ENCODE measurements at places on chromosomes 12 and 14.

DNA sequence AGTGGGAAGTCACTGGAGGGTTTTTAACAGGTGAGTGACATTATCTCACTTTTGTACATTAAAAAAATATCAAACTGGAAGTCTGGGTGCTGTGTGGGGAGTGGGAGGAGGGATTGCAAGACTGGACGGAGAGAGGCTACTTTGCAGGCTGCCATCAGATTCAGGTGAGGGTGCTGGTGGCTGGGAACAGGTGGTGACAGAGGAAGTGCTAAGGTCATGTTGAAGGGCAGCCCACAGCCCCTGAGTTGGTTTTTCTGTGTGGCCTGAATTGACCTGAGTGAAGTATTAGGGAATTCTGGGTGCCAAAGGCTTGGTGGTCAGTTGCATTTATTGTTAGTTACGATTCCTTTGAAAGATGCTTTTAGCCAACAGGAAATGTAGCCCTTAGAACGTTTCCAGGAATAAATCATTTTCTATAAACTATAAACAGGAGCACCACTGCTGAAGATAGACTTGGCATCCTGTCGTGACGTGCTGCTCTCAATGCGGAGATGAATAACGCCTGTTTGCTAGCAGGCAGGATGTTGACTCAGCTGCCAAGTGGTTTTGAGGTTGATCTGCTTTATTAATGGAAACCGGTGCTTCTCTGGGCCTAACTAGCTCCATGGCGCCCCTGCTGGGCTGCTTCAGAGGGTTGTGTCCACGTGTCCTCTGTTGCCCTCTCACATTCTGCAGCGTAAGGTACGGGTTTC is 707.5 kb upstream of the TMEM132C start:
- DNase-seq, result peak; percentile 40

DNA sequence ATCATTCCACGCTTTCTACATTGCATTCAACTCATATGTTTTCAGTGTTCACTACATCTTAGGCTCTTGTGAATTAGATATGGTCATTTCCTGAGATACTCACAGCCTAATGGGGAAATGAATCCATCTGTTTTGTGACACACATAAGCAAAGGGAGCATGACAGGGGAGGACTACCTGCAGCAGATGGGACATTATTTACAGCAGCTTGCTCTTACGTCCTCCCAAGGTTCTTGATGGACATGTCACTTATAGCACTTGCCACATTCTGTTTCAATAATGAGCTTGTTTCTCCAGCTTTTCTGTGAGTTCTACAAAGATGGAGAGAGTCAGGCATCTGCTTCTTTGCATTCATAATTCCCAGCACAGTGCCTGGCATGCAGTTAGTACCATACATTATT is 1509.6 kb upstream of the TMEM132C start:
- no peak for DNase-seq

DNA sequence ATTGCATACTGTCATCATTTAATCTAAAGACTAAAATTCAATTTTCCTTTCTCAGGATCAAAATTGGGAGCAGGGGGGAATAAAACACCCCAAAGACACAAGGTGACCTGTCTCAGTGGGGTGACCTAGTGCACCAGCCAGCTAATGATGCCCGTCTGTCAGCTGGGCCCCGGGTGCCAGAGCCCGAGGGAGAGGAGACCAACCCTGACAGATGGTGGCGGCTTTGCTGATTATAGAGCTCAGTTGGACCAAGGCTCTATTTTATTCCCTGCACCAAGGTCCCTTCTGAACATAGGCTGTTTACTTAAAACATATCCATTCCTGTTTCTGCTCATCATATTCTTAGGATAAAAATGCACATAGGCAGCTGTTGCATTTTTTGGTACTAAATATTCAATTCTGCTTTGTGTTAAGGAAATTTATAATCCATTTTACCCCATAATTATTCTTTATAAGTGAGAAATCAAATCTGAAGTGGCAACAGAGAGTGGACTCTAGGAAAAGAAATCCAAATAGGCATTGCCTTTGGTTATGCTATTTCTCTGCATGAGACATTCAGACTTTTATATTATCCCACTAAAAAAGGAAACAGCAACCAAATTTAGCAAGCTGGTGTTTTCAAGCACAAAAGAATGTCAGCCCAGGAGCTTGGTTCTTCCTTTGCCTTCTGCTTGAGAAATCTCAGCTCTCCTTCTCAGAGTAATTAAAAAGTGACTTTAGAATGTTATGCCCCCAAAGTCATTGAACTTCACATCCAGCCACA is 96.8 kb upstream of the IFNG-AS1 start:
- DNase-seq, result no peak

- no peak for DNase-seq
Observed at GRCh38 chr12:96486751-96487613, 2.4 kb upstream of the CFAP54 start.

- DNase-seq, result no peak
Observed at GRCh38 chr14:96254687-96255086, 1.3 kb upstream of the BDKRB1 start.

DNA sequence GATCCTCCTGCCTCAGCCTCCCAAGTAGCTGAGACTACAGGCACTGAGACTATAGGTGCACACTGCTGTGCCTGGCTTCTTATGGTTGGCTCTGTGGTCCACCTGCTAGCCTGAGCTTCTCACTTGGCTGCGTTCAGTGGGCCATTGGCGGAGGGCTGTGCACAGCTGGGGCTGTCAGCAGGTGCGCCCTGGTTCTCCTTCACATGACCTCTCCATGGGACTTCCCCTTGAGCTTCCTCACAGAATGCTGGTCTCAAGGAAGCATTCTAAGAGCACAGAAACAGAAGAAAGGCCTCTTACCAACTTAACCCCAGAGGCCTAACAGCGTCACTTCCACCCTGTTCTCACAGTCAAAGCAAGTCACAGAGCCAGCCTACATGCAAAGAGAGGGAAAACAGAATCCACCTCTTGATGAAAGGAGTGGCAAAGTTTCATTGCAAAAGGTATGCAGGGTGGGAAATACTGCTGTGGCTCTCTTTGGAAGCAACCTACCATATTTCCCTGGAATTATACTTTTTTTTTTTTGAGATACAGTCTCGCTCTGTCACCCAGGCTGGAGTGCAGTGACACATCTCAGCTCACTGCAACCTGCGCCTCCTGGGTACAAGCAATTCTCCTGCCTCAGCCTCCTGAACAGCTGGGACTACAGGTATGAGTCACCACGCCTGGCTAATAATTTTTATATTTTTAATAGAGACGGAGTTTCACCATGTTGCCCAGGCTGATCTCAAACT is 9.3 kb downstream of the RILPL2 start:
- DNase-seq, result peak; percentile 77

DNA sequence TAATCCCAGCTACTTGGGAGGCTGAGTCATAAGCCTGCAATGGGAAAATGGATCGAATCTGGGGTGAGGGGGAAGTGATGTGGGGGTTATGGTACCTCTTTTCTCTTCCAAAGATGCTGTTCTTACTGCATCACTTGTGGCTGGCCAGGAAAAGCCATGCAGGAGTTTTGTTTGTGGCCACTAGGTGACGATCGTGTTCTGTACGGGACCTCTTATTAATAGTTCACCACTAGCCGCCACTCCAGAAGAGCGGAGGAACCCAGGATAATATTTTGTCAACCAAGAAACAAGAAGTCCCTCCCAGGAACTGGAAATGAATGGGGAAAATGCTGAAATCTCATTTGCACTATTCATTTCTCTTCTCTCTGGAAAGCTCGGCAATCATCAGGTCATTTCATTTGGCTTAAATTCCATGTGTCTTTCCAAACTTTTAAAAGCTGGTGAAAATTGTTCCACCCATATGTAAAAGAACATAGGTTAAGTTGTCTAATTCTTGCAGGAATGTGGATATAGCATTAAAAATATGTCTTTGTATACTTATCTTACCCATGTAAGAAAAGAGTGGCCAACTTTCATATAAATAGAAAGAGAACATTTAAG is 8.9 kb downstream of the GPR65 start:
- DNase-seq, result peak; percentile 68

- DNase-seq, result peak; percentile 81
Observed at GRCh38 chr12:69470189-69471075, at the start of gene FRS2. FRS2 (plus strand) TSS chr12:69470388; CDS start chr12:69569031, 98,643 bp downstream.

DNA sequence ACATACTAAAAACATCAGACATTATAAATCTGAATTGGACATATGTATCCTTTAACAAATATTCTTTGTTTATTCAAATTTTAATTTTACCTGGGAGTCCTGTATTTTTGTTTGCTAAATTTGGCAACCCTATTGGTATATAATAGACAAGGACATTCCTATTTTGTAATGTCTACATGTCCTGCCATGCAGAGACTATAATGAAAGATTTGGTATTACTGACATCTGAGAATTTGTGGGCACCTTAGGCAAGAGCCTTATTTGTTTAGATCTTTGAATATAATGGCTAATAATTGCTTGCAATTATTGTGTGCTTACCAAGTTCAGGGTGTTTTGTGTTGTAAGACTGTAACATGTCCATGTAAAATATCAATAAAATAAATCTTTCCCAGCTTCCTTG is 334.4 kb downstream of the KCNH5 start:
- no peak for DNase-seq

- DNase-seq, result no peak
Observed at GRCh38 chr12:114967151-114967550, 283.2 kb upstream of the TBX3 start.

DNA sequence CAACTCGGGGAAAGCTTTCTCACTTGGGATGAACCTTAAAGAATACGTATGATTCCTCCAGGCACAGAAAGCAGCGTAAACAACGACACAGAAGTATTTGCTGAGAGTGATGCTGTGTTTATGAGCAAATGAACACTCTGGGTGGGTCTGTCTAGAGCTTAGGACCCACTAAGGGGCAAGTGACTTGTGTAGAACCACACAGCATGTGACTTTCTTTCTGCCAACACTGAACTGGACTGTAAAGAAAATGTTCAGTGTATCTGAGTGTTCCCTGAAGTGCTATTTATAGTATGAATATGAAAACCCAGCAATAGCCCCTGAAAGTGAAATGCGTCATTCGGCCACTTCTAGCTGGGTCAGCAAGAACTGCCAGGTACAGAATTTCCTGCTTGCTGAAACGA is 78.5 kb downstream of the ST8SIA1 start:
- no peak for DNase-seq

- DNase-seq, result no peak
Observed at GRCh38 chr14:100371773-100372172, 48.6 kb downstream of the SLC25A47 start.

DNA sequence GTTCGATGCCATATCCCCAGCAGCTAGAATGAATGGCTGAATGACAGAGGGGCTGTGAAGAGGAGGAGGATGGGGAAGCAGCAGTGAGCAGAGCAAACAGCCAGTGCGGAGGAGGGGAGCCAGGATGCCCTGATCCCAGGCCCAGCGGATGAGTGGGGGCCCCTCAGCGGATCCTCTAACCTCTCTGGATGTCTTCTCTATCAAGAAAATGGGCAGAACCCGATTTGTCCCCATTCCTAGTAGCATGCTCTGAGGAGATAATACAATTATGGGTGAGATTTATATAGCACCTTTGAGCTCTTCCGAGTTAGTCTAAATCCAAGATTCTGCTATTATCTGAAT is 30.0 kb upstream of the RPLP0 start:
- no peak for DNase-seq

DNA sequence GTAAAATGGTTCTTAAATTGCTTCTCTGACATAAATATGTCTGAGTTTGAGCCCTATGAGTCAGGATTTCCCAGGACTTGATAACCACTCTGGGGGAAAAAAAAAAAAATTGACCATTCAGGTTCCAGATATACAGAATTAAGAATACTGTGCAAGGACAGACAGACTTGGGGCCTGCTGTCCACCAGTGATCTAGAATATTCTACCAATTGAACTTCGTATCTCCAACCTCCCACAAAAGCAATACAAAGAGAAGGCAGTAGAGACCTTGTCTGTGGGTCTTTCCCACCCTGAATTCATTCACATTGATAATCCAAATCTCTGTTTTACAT is 4.1 kb downstream of the SINHCAF start:
- DNase-seq, result no peak

DNA sequence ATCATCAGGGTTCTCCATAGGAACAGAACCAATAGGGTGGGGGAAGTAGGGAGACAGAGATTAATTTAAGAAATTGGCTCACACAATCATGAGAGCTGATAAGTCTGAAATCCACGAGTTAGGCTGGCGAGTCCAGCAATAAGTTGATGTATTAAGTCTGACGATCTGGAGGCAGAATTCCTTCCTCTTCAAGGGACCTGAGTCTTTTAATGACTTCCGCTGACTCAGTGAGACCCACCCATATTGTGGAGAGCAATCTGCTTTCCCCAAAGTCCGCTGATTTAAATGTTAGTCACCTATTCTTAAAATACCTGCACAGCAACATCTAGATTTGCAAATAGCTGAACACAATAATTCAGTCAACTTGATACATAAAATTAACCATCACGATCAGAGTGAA is 97.8 kb downstream of the SPTSSA start:
- DNase-seq, result no peak

DNA sequence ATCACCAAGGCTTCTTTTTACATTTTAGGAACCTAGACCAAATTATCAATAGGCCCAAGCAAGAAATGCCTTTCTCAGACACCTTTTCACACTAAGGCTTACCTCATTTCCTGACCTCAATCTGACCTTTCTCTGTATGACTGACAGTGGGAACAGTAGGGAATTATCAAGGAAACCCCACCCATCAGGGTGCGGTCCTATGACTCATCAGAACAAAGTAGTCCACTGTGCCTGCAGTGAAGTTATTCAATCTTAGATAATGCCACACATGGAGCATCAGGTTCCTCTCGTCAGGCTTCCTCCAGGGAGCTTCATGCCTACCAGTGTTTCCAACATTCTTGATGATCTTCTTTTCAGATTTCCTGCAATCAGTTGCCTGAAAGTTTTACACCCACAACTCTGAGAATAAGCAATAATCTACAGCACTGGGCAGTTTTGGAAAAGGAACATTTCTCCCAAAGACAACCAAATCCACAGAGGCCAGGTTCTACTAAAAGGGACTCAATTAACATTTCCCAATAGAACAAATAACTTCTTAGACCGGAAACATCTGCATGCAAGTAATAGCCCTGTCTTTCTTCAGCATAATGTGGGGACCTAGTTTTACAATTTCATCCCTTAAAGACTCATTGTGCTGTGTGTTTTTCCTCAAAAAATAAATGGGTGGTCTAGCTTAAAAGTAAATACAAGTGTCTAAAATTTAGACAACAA is 35.9 kb upstream of the TMTC2 start:
- no peak for DNase-seq

DNA sequence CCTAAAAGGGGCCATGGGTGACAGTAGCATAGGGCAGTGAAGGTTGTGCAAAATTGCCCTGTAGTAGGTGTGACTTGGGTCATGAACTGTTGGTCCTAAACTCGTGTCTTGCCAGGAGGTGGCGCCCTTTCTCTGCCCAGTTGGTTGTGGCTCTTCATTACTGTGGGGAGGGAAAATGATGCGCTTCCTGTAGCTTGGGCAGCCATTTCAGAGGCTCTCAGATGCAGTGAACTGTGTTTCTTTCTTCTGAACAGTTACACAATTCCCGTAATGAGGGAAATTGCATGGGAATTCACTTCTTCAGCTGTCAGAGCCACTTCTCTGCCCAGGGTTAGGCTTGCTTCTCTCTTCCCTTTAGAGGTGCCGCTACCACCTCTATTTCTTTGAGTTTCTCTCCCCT is 148.1 kb upstream of the NRXN3 start:
- peak; percentile 22 for DNase-seq

Data from CD4-positive, alpha-beta T cell treated with Interleukin-15 for 1 hour (primary cell).